Purkinje cell (primary cell): ENCODE measurements at places on chromosomes 3 and 15. TPM values are rescaled to one million over a fixed set of nuclear protein-coding genes. Genes with fewer than 3 reads are reported as not detected.

The TTC21A gene
- polyA plus RNA-seq: 0.31 and 3.2 TPM in 2 replicates

The FANCD2OS gene
- polyA plus RNA-seq: not detected in 2 replicates

The C15orf61 gene
- polyA plus RNA-seq: 29.0 and 43.0 TPM in 2 replicates

The RASGRP1 gene
- polyA plus RNA-seq: 2.1 and 12.9 TPM in 2 replicates

The TRIM42 gene
- not detected in 2 replicates for polyA plus RNA-seq

The NANOGP8 gene
- not detected in 2 replicates for polyA plus RNA-seq

The ADGRG7 gene
- polyA plus RNA-seq: not detected in 2 replicates

The CDHR4 gene
- not detected in 2 replicates for polyA plus RNA-seq

The RTP3 gene
- polyA plus RNA-seq: not detected in 2 replicates

The CLDN16 gene
- polyA plus RNA-seq: not detected in 2 replicates

The GOLGA8Q gene
- polyA plus RNA-seq: not detected in 2 replicates

The SIDT1 gene
- 3.6 and 4.6 TPM in 2 replicates for polyA plus RNA-seq

The ANAPC13 gene
- polyA plus RNA-seq: 228 and 270 TPM in 2 replicates

The C2CD4A gene
- not detected in 2 replicates for polyA plus RNA-seq

The DUOXA2 gene
- not detected in 2 replicates for polyA plus RNA-seq

The GATM gene
- polyA plus RNA-seq: 20.2 and 23.8 TPM in 2 replicates

The MCTP2 gene
- 0.07 and 0.51 TPM in 2 replicates for polyA plus RNA-seq
